Left lobe of liver (tissue), 2 donors: ENCODE measurements at places on chromosomes 5 and 9. TPM values are rescaled to one million over a fixed set of nuclear protein-coding genes. Genes with fewer than 3 reads are reported as not detected.
A peak's percentile ranks its signal among the peaks of the same experiment; 100 is the strongest.

Gene SLC9A3
- 0.81 TPM for total RNA-seq

DNA sequence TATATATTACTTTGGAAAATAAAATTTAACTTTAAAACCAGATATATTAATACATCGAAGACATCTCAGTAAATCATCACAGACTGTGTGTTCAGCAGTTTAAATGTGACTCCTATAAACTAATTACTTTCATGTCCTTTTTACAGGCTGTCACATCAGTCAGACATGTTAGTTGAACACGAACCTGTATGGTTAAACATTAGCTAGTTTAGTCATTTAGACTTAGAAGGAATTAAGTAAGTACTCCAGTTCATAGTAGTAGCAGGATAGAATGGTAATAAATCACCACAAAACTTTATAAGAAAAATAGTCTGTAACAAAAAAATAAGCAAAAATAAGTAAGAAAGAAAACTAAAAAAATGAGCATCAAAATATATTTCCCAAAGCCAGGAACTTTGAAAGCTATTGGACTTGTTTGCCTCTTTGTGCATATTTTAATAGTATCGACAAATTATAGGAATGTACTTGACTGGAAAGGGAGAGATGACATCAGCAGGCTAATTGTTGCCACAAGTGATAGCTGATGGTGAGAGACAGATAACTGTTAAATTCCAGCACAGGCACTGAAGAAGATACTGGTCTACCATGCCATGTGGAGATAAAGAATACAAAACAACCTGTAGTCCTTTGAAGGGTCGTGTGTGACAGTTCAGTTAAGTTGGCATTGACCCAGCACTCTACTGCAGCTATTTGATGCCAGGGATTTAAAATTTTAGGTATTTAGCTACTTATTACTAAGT lies 83.9 kb downstream of the RIC1 start:
- DNase-seq: no peak

Gene SH3RF2
- total RNA-seq: 18.0 TPM

- no peak for DNase-seq
Observed at GRCh38 chr5:167950126-167950721, 341.2 kb upstream of the WWC1 start.

GRCh38 chr9:130484362-130485072 lies 39.8 kb downstream of the ASS1 start:
- DNase-seq: no peak

- DNase-seq: no peak
Observed at GRCh38 chr5:133343196-133343595, 269.1 kb downstream of the FSTL4 start.

- DNase-seq: no peak
Observed at GRCh38 chr5:163535290-163535689, 29.9 kb downstream of the MAT2B start.

DNA sequence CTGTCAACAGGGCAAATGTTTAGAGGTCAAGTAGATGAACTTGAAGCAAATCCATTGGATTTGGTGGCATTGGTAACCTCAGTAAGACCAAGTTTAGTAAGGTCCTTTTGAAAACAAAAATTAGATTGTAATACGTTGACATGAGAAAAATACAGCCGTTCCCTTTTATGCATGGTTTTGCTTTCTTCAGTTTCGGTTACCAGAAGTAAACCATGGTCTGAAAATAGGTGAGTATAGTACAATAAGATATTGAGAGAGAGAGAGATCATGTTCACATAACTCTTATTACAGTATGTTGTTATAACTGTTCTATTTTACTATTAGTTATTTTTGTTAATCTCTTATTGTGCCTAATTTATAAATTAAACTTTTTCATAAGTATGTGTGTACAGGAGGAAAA lies 156.6 kb upstream of the SLC12A2 start:
- no peak for DNase-seq

DNA sequence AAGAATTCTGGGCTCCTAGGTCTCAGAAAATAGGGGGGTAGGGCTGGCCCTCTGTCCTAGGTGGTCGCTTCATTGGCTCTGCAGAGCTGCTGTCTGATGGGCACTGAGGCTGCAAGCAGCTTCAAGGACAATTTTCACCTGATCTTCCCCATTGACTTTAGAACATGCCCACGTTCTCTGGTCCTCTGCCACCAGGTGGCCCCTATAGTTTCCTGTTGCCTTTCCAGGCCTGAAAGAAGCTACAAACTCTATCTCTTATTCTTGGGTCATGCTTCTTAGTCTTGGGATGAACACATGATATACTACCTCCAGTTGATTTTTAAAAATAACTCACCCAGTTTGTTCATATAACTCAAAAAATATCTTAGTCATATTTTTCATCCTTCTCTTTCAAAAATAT lies 26.3 kb downstream of the SPZ1 start:
- DNase-seq: no peak

DNA sequence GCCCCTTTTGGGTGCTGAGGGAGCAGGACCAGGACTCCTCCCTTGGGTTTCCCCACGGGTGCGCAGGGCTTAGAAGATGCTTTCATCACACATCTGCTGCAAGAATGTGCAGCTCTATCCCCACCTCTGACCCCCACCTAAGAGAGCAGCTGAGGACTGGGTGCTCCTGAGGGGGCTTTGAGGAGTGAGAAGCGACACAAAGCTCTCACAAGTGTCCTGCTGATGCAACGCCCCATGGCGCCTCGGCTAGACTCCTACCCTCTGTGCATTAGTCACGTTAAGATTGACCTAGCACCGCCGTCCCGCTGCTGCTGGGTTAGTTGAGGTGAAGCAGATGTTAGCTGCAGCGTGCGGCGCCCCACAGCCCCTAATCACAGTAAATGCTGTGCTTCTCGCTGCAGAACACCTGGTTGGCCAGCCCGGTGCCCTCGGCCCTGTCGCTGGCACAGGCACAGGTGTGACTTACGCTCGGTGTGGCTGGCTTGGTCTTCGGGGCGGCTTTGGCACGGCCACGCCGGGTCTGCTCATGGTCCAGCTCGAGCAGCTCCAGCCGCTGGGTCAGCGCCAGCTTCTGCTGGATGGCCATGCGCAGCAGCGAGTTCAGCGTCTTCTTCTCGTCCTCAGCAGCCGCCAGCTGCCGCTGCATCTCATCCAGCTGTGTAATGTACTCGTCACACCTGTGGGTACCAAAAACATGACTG lies 45.0 kb upstream of the IPPK start:
- peak; percentile 44 for DNase-seq

DNA sequence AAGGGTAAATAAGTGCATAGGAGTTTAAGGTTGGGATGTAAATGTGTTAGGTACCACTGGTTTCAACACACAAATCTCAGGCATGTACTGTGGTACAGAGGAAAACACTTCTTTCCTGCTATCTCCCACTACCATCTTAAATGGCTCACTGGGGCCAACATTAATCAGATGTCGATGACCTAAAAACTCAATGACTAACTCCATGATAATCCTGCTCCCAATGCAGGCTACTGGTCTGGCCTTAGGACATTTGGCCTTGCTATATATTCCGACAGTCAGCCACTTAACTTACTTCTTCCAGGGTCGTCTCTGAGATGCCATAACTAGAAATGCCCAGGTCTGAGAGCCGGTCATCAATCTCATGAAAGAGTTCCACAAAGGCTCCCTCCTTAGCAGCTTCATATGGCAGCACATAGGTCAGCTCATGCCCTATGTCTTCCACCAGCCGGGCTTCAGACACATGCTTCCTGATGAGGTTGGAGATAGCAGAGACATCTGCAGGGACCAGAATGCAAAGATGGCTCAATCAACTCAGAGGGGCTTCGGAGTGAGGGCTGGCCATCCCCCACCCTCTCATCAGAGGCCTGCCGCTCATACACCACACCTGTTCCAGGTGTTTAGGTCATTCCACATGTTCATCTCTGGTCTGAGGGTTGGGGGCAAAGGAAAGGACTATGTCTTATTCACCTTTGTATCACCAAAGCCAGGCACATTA lies 52.1 kb downstream of the NIPSNAP3B start:
- no peak for DNase-seq

DNA sequence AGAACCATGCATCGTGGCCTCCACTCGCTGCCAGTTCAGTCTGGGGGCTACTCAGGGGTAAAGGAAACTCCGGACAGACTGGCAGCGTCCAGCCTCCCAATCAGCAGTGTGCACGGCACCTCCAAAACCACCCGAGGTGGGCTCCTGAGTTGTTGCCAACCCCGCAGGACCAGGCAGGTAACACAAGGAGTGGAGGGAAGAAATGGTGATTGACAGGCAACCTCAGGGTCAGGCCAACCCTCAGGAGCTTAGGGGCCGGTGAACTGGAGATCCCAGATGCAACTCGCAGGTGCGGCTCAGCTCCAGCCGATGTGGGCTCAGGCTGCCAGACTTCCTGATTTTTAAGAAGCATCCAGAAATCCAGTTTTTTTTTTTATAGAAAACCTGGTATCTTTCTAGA lies 37.3 kb upstream of the AKNA start:
- DNase-seq: no peak

Gene GALNT10
- 7.8 TPM for total RNA-seq

- no peak for DNase-seq
Observed at GRCh38 chr5:149781612-149782011, 51.5 kb downstream of the PPARGC1B start.

GRCh38 chr5:143397302-143398052 lies 6.0 kb downstream of the NR3C1 start:
- no peak for DNase-seq

- DNase-seq: no peak
Observed at GRCh38 chr5:38011668-38012188, 171.9 kb upstream of the GDNF start.

DNA sequence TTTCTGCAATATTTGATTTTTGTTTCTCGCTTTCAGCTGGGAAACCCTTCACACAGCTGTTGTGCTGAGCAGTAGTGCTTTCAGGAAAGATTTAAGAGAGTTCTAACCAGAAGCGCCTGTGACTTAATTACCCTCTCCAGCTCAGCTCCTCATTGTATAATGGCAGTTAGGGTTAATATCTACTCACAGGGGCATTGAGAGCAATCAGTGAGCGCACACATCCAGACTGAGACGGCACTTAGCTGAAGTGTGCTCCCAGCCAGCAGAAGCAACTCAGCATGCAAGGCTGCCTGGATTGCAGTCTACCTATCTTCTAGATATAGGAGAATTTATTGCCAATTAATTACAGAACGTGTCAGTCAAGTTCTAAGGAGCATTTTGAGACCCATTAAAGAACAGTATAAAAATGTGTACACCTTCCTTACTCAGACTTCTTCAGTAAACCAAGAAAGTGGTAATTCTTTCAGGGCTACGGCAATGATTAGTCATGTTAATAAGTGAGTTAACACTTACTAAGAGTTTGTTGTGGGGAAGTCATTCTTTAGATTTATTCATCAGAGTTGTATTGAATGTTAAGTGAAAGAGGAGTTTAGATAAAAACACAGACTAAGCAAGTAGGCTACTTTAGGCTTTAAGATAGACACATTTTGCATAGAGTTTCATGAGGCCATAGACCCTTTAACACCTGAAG lies 111.7 kb upstream of the PCAT7 start:
- no peak for DNase-seq

Gene INVS
- 16.1 TPM for total RNA-seq

- DNase-seq: no peak
Observed at GRCh38 chr9:33858423-33858822, 41.5 kb downstream of the UBE2R2 start.

Gene PCDHGA2
- 1.1 TPM for total RNA-seq

DNA sequence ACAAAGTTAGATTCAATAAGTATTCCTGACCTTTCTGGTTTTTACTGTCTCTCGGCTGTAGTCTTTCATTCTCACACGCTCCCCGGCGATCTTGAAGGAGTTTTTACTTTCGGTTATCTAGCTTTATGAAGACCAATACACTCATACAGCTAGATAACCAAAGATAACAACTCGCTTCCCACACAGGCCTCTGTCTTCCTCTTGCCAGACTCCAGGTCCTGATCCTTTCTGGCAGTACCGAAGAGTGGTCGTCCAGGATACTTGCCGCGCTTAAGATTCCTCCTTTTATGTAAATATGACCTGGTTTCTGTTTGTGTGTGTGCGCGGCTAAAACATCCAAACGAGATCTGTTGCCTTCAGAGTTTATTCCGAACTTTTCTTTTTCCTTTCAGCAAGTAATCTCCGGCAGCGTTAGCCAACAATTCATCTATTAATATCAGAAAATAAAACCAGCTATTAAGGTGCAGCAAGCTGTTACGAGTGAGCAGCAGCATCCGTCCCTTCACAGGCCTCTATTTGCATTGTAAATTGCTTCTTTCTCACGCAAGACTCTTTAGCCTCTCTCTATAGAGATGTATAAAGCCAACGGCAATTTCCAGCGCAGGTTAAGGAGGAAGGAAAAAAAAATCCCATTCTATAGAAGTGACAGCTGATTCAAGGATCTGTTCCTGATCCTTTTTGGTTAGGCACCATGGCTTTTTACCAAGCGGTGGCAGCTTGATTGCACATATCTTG lies 216.1 kb downstream of the MEF2C start:
- no peak for DNase-seq

DNA sequence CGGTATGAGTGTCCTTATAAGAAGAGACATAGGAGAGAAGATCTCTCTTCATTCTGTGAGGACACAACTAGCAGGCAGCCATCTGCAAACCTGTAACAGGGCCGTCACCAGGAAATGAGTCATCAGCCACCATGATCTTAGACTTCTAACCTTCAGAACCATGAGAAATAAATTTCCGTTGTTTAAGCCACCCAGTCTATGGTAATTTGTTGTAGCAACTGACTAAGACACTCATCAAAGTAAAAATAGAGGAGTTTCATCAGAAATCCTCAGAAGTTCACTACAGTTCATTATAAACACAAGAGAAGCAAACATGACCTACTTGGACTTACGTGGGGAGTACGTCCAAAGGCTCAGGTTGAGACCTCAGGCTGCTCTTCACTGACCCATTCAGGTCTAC lies 357.7 kb downstream of the SEMA5A start:
- DNase-seq: no peak

Gene PCDHA3
- 0.05 TPM for total RNA-seq

Gene LCN12
- 30.3 TPM for total RNA-seq

Gene PAPPA
- total RNA-seq: 0.13 TPM

DNA sequence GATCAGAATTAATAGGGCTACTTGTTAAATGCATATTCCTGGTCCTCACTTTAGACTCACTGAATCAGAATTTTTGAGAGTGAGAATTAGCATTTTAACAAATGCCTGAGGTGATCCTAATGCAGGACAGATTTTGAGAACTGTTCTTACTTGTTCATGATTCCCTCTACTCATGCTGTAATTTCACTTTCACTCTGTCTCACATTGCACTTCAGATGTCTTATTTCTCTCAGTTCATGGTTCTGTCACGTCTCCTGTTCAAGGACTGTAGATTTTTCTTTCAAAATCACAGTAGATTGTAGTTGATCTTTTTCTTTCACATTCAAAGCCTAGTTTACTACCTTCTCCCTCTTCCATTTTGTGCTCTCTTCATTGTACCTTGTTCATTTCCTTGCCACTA lies 54.3 kb downstream of the ADGRV1 start:
- no peak for DNase-seq

GRCh38 chr9:114653556-114654159 lies 3.9 kb downstream of the TEX53 start:
- peak; percentile 71 for DNase-seq

DNA sequence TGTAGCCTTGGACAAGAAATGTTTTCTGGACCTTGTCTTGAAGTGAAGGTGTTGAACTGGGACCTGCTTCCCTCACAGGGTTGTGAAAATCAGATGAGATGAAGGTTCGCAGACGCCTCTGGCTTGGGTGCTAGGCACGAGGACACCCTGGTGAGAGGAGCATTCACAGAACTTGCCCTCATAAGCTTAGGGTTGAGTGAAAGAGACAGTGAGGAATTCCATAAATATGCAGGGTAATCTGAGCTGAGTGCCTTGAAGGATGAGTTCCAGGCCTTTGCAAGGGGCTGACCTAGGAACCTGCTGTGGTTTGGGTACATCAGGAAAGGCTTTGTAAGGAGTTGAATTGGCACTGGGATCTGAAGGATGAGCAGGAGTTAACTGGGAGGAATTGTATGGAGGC lies 75.7 kb upstream of the SAP30L start:
- DNase-seq: no peak
